ENCODE measurements at places on chromosomes 16 and 17.

GRCh38 chr16:31063495-31063842 lies 10.6 kb downstream of the ZNF668 start:
- DNase-seq = no peak

- no peak for DNase-seq
These were observed 510.5 kb upstream of the CDH8 start for GRCh38 chr16:62546701-62547100.

- DNase-seq = no peak
These were observed 13.6 kb downstream of the ZFHX3 start for GRCh38 chr16:73034374-73034773.

GRCh38 chr16:57152096-57153093 lies 33.4 kb downstream of the PSME3IP1 start:
- no peak for DNase-seq

DNA sequence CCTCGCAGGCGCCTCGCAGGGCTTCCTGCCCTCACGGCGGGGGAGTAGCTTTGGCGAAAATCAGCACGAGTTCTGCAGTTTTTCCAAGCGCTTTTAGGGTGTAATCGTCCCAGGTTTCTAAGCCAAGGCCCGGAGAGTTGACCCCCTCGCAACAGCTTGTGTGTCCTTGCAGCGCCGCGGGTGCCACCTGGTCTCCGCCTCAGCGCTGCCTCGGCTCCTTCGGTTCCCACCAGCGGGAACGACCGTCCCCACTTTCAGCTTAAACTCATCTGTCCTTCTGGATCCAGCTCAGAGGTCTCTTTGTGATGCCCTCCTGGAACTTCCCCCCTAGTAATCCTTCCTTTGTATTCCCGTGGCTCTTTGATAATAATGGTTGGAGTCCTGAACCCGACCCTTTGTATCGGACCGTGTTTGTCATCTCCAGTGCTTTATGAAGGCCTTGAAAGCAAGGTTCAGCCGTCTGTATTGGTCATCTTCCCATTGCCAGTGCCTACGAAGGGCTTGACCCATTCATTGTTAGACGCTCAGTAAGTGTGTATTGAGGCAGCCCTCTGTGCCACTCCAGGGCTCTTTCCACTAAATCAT lies 858 bp upstream of the SMARCE1 start:
- DNase-seq = no peak

GRCh38 chr16:22397931-22398330 lies 23.5 kb upstream of the CDR2 start:
- DNase-seq = no peak

DNA sequence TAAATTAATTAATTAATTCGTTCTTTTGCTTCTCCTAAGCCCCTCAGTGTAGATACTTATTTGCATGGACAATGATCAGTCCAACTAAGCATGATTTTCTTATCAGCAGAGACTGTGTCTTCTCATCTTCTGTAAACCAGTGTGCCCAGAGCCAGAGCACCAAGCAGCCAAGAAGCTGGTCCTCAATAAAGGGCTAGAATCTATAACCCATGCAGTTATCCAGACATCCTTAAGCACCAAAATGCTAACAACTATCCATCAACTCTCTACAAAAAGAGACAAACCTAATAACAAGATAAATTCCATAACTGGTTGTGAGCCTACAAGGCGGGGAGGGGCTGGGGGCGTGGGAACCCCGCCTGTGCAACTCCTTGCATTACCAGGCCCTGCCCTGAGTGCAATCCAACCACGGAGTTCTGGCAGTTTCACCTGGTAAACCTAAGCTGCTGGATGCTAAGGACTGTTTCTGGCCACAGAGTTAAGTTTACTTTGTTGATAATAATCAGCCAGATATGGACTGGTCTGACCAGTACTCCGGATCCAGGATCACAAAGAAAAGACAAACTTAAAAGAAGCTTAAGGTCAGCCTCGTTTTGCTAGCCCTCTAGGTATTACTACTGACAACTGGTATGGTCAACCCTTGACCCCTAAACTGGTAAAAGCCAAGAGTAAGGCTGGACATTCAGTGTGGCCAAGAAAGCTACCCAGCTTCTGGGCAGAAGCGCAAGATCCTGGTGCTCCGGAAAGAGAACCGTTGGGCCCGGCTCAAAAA lies 51.5 kb downstream of the ZFHX3 start:
- no peak for DNase-seq

DNA sequence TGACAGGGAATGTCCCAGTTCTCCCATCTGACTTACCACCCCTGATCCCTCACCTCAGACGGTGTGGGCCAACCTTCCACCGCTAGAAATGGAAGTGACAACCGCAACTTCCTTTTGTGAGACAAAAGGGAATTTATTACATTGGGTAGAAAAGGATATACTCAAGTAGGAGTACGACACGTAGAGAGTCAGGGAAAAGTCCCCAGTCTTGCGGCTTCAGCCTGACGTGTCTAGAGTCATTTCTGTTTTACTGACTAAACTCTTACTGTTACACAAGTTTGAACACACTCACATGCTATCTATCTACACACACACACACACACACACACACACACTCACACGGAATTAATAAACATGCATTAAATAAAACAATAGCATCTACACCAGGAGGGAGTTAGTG lies 178.9 kb downstream of the COPRS start:
- no peak for DNase-seq

DNA sequence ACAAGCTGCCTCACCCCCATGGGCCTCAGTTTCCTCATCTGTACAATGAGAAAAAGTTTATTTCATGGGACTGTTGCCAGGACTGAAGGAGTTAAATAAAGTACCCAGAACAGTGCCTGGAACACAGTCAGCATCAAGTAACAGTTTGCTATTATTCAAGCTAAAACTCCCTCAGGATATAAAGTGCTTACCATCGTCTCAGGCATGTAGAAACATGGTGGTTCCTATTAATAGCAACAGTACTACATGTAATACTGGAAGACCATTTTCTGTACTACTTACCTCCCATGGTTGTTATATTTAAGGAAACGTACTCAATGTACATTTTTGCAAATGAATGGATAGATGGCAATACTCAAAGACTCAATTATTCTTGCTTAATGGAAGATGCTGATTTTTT lies 93.4 kb downstream of the NCOR1 start:
- DNase-seq = no peak

DNA sequence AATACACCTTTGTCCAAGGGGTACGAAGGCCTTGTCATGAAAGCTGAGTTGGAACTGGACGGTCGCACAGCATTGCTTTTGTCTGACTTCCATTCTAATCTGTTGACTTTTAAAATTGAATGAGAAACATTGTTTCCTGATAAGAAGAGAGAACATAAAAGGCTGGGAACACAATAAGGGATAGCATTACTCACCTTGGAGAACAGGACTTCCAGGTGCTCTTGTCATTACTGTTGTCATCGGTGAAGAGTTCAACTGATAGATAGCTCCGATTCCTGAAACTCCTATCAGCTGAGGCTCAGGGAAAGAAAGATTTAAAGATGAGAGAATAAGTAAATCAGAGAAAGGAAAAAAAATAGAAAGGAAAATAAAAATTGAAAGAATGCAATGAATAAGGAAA lies 351.1 kb downstream of the KCNJ2 start:
- DNase-seq = no peak

DNA sequence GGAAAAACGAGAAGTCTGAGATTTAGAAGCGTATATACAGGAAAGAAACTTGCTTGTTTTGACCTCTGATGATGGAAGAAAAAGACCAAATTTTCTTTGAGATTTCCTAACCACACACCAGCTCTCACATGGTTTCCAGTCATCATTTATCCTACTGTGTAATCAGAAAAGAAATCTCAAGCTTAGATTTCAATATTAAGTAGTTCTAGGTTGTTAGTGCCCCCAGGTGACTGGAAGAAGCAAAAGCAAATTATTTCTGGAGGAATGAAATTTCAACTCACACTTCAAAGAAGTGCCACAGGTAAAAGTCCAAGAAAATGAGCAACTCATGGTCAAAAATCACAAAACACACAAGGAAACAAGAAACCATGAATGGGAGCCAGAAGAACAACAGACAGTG lies 51.8 kb upstream of the KDM6B start:
- no peak for DNase-seq

- DNase-seq = no peak
These were observed 2.0 kb upstream of the BRICD5 start for GRCh38 chr16:2212362-2213324.

GRCh38 chr16:17056666-17057065 lies 414.1 kb downstream of the XYLT1 start:
- no peak for DNase-seq

DNA sequence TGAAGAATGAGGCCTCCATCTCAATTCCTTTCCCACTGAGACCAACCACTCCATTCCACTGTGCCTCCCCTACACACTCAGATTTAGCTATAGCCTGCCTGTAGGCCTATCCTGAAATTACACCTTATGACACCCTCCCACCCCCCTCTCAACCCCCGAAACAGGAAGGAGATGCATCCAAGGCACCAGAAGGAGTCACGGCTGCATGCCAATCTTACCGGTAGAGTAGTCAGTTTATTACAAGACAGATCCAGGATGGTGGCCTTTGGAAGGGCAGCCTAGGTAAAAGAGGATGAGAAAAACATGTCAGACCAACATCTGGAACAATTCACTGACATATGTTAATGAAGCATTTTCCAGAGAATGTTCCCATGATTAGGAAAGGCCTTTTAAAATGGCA lies 2.6 kb downstream of the LRRC59 start:
- no peak for DNase-seq

GRCh38 chr17:34637548-34638525 lies 58.5 kb downstream of the TMEM132E start:
- peak; percentile 77 for DNase-seq

GRCh38 chr17:48954300-48954755 lies 9.7 kb upstream of the SNF8 start:
- DNase-seq = no peak

DNA sequence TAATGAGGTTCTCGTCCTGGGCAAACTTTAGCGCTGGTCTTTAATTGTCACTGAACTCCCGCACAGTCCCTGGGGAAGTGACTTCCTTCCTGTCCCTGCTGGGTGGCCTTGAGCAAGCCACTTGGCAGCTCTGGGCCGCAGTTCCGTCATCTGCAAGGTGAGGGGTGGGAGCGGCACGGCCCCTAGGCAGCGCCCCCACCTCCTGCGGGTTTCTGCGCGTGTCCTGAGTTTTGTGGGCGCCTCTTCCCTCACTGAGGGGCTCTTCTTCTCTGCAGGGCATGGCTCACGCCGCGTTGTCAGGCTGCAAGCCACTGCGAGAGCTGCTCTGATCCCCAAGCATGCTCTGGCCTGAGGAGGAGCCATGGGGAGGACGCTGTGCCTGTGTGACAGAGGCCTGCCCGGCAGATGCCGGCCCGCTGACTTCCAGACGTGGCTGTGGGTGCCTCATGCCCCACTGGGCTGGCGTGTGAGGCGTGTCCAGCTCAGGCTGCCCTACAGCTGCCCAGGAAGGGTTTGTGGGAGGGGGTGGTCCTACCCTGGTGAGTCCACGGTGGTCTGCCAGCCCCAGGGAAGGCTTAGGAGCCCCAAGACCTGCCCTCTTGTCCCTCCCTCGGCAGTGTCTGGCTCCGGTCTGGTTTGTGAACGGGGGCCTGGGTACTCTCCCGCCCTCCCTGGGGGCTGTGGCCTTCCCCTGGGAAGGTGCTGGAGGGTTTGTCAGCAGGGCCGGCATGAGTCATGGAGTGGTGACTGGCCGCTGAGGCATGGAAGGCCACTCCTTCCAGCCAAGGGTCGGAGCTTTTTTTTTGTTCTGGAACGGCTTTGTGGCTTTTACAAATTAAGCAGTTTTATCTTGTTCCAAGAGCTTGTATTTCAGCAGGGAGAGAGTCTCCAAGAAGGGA lies 182.0 kb downstream of the SEC14L1 start:
- DNase-seq = no peak

DNA sequence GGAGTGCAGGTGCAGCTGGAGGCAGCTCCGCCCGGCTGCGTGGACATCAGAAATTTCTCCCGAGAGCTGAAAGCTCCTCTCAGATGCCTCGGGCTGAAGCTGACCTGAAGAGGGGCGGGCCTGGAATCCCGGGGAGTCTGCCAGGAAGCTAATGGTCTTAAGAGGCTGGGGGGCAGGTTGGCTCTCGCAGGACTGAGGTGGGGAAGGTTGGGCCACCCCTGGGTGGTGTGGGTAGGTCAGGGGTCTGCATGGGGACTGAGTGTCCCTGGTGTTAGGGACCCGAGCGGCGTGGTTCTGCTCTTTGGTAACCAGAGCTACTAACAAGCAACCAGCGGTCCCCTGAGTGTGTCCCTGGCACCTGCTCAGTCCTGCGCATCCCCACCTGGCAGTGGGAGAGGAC lies 3.5 kb downstream of the CHMP6 start:
- no peak for DNase-seq

DNA sequence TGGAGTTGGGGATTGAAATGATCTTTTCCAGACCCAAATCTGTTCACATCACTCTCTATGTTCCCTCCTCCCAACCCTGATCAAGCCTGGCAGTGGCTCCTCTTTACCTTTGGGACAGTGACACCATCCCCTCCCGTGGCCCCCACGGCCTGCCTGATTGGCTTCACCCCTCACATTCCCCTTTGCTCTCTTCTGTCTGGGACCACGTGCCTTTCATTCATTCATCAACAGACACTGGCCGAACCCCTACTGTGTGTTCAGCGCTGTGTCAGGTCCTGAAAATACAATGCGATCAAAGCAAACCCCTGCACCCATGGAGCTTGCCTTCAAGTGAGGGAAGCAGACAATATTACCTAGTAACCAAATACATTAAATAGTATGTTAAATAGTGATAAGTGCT lies 2.2 kb upstream of the ALOX12B start:
- DNase-seq = no peak

GRCh38 chr16:51834133-51834532 lies 683.1 kb upstream of the SALL1 start:
- no peak for DNase-seq

DNA sequence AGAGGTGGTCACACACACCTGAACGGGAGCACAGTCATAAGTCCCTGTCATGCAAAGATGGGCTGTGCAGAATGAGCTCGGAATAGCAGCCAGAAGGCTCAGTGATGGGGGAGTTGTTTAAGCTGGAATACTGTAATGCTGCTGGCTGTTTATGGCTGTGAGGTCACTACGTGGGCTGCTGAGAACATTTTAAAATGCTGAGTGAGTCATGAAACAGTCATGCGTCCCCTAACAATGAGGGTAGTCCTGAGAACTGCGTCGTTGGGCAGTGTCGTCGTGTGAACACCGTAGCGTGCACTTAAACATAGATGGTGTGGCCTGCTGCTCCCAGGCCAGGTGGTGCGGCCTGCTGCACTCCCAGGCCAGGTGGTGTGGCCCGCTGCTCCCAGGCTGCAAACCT lies 39.7 kb downstream of the TBCD start:
- no peak for DNase-seq

- no peak for DNase-seq
These were observed 11.7 kb downstream of the TMEM92 start for GRCh38 chr17:50285941-50286340.

DNA sequence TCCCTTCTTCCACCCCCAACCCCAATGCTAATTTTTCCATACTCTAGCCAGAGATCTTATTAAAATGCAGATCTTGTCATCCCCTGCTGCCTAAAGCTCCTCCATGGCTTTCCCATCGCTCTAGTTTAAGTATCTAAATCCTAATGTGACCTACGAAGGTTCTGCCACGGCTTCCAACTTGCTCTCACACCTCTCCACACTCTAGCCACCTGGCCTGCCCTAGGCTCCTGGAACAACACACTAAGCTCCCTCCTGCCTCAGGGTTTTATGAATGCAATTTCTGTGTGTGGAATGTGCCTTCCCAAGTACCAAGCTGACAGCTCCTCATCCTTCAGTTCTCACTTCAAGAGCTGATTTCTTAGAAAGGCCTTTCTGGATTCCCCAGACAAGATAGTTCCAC lies 16.6 kb downstream of the NXPH3 start:
- no peak for DNase-seq

Data from stimulated activated CD4-positive, alpha-beta T cell treated with anti-CD3 and anti-CD28 coated beads, Interleukin-1b, Interleukin-23, amount 100 ng/mL, for 4 hours (primary cell).